ENCODE measurements at places on chromosomes 16 and 17. TPM values are rescaled to one million over a fixed set of nuclear protein-coding genes. Genes with fewer than 3 reads are reported as not detected.

ORMDL3 gene
- 45.7 TPM for total RNA-seq

CDH16 gene
- not detected for total RNA-seq

KCNH6 gene
- total RNA-seq = 0.28 TPM

KRTAP9-8 gene
- not detected for total RNA-seq

C17orf78 gene
- total RNA-seq = not detected

AOC2 gene
- total RNA-seq = 0.36 TPM

FOXJ1 gene
- not detected for total RNA-seq

- H3K27me3 ChIP-seq = no peaks in the 10 kb centered on the region
- DNase-seq = no peak
- H3K4me3 ChIP-seq = no peak overlapping the region
- H3K36me3 ChIP-seq = peaks cover 4% of the 10 kb centered on the region
- H3K27ac ChIP-seq = no peak overlapping the region
These were observed 68.8 kb downstream of the ITFG1 start for GRCh38 chr16:47392081-47392480.

- no peak overlapping the region for H3K4me3 ChIP-seq
- H3K4me1 ChIP-seq = no peaks in the 10 kb centered on the region
- DNase-seq = no peak
- H3K36me3 ChIP-seq = no peaks in the 10 kb centered on the region
- H3K27ac ChIP-seq = no peak overlapping the region
- no peaks in the 10 kb centered on the region for H3K27me3 ChIP-seq
These were observed 173.4 kb downstream of the ZNF18 start for GRCh38 chr17:11823862-11824261.

DNA sequence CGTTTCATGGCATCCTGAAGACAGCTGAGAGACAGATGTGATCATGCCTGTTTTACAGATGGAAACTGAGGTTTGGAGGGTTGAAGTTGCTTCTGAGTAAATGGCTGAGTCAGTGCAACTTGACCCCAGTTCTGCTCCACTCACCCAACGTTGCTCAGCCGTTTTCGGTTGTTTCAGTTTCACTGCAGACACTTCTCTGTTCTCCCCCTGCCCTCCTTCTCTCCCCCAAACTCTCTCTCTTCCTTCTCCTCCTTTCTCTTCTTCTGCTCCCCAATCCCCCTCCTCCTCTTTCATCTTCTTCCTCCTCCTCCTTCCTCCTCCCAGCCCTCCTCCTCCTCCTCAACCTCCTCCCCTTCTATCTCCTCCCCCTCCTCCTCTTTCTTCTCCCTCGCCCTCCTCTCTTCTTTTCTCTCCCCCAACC, 9.4 kb upstream of the CEP20 start:
- peak overlapping the region; percentile 10 for H3K4me3 ChIP-seq
- peak; percentile 79 for DNase-seq

GRCh38 chr17:55555772-55556171, 44.5 kb upstream of the SMIM36 start:
- H3K36me3 ChIP-seq = no peaks in the 10 kb centered on the region
- no peak overlapping the region for H3K4me3 ChIP-seq
- no peak for DNase-seq

- peaks cover 14% of the 10 kb centered on the region for H3K36me3 ChIP-seq
- no peak for DNase-seq
- H3K27ac ChIP-seq = no peak overlapping the region
- H3K4me3 ChIP-seq = no peak overlapping the region
- no peaks in the 10 kb centered on the region for H3K27me3 ChIP-seq
These were observed 11.5 kb downstream of the MAP3K3 start for GRCh38 chr17:63633742-63634141.

DNA sequence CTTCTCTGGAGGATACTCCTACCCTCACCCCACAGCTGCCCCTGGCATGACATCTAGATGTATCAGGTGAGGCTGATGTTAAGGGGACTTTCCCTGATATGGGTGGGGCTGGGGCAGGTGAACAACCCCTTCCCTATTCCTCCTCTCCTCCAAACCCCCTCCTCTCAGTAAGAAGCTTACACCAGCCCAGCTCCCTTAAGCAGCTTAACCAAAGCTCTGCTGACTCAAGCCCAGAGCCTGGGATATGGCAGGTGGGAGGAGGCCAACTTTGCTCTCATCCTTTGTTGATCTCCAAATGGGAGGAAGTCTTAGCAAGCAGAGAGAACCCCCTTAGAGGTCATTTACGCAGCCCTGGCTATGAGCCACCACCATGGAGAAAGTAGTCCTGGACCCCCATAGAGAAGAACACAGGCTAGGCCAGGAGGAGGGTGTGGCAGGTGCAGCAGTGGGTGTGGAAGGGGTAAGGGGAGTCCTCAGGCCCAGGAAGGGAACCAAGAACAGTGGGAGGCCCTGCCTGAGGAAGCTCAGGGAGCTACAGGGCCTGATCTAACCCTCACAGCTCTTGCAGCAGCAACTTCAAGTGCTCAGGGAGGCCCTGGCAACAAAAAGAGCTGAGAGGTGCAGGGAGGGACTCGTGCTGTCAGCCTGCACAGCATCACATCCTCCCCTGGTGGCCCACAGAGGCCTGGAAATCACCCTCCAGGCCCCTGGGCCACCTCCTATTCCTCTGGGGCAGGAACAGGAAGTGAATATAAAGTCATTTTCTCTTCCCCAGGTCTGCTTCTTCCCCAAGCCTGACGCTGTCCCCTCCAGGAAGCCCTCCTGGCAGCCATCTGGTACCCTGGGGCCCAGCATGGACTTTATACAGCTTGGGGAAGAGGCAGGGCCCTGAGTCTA, 2.9 kb downstream of the UNC119 start:
- no peaks in the 10 kb centered on the region for H3K27me3 ChIP-seq
- H3K4me3 ChIP-seq = no peak overlapping the region
- no peak overlapping the region for H3K27ac ChIP-seq
- H3K36me3 ChIP-seq = peaks cover 18% of the 10 kb centered on the region

GRCh38 chr17:76527430-76528111, 9.9 kb downstream of the CYGB start:
- peaks cover 7% of the 10 kb centered on the region for H3K36me3 ChIP-seq
- H3K4me1 ChIP-seq = peaks cover 52% of the 10 kb centered on the region
- no peaks in the 10 kb centered on the region for H3K27me3 ChIP-seq
- H3K4me3 ChIP-seq = no peak overlapping the region
- H3K27ac ChIP-seq = peak overlapping the region; percentile 31

DNA sequence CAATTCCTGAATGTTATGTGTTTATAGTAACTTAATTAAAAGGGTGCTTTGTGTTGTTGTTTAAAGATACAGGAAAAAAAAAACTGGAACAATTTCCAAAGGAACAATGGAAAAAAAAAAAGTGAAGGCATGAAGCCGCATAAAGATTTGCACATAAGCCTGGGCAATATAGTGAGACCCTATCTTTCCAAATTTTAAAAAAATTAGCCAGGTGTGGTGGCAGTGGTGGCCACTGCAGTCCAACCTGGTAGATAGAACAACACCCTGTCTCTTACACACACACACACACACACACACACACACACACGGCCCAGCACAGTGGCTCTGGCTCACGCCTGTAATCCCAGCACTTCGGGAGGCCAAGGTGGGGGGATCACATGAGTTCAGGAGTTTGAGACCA, 21.9 kb downstream of the GJC1 start:
- no peak for DNase-seq
- H3K36me3 ChIP-seq = peaks cover 20% of the 10 kb centered on the region
- H3K27ac ChIP-seq = no peak overlapping the region
- no peak overlapping the region for H3K4me3 ChIP-seq

- no peak overlapping the region for H3K4me3 ChIP-seq
- peaks cover 15% of the 10 kb centered on the region for H3K36me3 ChIP-seq
- H3K4me1 ChIP-seq = peaks cover 6% of the 10 kb centered on the region
- DNase-seq = no peak
- H3K27ac ChIP-seq = no peak overlapping the region
These were observed 59.2 kb downstream of the B9D1 start for GRCh38 chr17:19303367-19303776.

DNA sequence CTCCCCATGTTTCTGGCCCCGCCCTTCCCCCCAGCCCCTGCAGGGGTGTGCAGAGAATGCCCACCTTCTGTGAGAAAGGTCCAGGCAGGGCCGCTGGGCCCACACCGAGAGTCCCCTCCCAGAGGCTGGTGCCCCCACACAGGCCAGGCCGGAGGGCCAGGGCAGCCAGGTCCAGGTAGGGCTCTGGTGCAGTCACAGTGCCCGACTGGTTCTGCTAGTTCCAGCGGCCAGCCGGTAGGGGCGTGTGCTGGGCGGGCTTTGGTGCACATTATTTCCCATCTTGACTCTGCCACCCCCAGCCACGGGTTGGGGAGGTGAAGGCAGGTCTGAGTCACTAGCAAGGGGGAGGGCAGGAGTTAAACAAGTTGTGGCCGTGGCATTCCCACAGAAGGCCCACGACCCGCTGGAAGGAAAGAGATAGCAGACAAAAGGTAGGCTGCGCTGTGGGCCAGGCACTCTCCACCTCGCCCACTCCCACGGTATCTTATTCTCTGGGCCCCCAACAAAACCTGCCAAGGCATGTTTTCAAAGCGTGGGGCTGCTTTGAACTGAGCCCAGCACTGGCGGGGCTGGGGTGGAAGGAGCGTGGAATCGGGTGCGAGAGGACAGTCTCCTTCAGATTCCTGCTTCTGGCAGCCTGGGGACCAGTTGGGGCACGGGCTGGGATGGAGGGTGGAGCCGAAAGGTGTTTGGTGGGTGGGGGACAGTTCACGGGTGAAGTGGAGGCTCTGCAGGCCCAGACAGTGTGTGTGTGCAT, 1.9 kb downstream of the EPN3 start:
- H3K4me1 ChIP-seq = peaks cover 11% of the 10 kb centered on the region
- no peak overlapping the region for H3K4me3 ChIP-seq
- H3K27me3 ChIP-seq = peaks cover 42% of the 10 kb centered on the region
- no peaks in the 10 kb centered on the region for H3K36me3 ChIP-seq
- H3K27ac ChIP-seq = no peak overlapping the region

DNA sequence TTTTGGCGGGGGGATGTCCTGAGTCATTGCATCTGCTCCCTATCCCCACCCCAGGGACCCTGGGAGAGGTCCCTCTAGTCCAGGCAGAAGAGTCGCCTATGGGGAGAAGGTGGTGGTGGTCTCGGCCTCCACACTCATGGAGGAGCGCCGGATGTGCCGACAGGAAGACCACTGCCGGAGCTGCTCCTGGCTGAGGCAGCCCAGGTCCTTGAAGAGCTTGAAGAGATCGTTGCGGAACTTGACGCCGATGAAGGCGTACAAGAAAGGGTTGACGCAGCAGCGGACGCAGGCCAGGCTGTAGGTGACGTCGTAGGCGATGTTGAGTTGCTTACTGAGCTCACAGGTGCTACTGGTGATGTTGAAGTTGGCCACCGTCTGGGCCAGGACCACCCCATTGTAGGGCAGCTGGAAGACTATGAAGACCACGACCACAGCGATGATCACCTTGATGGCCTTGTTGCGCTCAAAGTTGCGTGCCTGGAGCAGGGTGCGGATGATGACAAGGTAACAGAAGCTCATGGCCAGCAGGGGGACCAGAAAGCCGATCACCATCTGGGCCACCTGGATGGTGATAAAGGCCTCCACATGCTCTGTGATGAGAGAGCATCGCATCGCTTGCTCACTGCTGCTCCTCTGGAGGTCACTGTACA, 10.5 kb downstream of the CCR7 start:
- H3K4me3 ChIP-seq = no peak overlapping the region
- peak overlapping the region; percentile 93 for H3K27ac ChIP-seq
- H3K4me1 ChIP-seq = peaks cover 58% of the 10 kb centered on the region
- no peaks in the 10 kb centered on the region for H3K36me3 ChIP-seq

- H3K4me3 ChIP-seq = peak within 1 kb of the TSS; percentile 90
- H3K36me3 ChIP-seq = no peaks in the 10 kb centered on the region
- no peak within 1 kb of the TSS for H3K27ac ChIP-seq
- DNase-seq = no peak
- H3K4me1 ChIP-seq = peaks cover 6% of the 10 kb centered on the region
These were observed at the start of the genes CXCL16 and ZMYND15 for GRCh38 chr17:4739122-4740024. TSS of gene CXCL16 (minus strand) at chr17:4739928. CDS start at chr17:4739339, 589 bp downstream. TSS of gene ZMYND15 (plus strand) at chr17:4739833. CDS start at chr17:4740549, 716 bp downstream.

DNA sequence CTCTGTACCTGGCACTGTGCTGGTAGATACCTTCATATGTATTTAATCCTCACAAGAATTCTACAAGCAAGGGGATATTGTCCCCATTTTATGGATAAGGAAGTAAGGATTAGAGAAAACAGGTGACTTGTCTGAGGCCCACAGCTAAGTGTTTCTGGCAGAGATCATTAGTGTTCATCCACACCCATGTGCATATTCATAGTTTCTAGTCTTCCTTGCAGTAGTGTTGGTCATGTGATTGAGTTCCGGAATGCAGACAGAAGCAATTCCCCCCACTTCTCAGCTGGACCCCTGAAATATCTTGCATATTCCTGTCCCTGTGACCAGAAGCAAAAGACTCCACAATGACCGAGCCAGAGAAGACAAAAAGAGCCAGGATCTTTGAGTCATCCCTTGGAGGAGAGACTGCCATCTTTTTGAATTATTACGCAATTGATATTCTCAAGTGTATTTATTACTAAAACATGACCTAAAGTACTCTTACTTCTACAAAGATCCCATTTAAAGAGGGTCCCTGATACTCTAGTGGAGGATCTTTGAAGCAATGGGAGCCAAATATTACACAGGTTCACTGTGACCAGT, 43.4 kb downstream of the SOX9 start:
- H3K27me3 ChIP-seq = no peaks in the 10 kb centered on the region
- H3K27ac ChIP-seq = no peak overlapping the region
- H3K4me1 ChIP-seq = no peaks in the 10 kb centered on the region
- DNase-seq = peak; percentile 20

DNA sequence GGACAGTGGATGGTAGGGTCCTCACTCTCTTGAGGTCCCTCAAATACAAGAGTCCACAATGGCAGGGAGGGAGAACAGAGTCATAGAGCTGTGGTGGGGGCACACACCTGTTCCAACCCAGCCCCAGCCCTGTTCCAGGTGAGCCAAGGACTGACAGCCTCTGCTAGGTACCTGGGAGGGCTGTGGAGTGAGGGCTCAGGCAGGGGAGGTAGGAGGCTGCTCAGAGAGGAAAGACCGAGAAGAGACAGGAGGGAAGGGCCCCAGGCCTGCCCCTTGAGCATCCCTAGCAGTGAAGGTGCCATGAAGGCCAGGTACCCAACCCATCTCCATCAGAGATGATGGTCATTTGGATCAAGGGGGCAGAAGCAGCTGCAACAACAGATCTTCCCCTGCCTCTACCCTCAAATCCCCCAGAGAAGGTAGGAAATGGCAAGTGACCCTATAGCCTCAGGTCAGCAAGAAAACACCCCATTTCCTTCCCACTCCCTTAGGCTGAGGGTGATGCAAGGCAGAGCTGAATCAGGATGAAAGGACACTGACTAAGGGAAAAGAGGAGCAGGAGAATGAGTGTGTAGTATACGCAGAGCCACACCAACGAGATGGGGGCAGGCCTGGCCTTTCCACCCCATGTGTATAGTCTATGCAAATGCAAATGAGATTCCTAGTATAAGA, 28.6 kb downstream of the CD300LG start:
- peaks cover 23% of the 10 kb centered on the region for H3K27me3 ChIP-seq
- DNase-seq = no peak
- H3K4me1 ChIP-seq = peaks cover 2% of the 10 kb centered on the region

- no peaks in the 10 kb centered on the region for H3K36me3 ChIP-seq
- peaks cover 3% of the 10 kb centered on the region for H3K4me1 ChIP-seq
These were observed 18.5 kb downstream of the RAP1GAP2 start for GRCh38 chr17:2814481-2815341.

- no peak overlapping the region for H3K27ac ChIP-seq
- no peak overlapping the region for H3K4me3 ChIP-seq
- no peak for DNase-seq
- peaks cover 15% of the 10 kb centered on the region for H3K4me1 ChIP-seq
- no peaks in the 10 kb centered on the region for H3K36me3 ChIP-seq
These were observed 3.5 kb upstream of the CPNE7 start for GRCh38 chr16:89572073-89572484.

All from IMR-90 (cell line).